ENCODE measurements at places on chromosomes 6 and 20.

GRCh38 chr6:324729-325125 is 32.4 kb downstream of the DUSP22 start:
- DNase-seq, result no peak

DNA sequence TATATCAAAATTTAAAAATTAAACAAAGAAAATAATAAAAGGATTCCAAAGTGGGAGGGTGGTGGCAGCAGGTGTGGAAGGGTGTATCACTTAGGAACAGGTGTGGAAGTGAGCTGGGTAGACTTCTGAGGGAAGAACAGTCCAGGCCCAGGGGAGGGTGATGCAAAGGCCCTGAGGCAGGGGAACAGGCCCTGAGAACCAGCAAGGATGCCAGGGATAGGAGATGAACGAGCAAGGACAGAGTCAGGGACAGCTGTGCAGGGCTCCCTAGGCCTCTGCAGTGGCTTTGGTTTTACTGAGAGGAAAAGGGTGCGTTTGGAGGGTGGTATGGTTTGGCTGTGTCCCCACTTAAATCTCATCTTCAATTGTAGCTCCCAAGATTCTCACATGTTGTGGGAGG is 9.4 kb upstream of the RAET1E start:
- no peak for DNase-seq

DNA sequence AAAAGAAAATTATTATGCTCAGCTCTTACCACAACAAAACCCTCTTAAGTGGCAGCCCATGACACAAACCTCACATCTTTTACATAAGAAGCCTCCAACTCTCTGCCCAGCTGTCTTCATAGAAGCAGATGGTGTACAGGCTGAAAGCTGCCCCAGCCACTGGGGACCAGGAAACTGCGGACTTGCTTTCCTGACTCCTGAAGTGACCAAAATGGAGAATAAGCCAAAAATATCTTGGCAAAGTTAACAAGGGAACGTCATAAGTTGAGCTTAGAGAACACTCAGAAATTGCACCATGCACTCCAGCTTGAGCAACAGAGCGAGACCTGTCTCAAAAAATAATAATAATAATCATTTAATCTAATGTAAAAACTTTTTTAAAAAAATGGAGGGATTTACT is 160.3 kb upstream of the CDYL start:
- DNase-seq, result no peak

GRCh38 chr6:157225575-157225995 is 97.7 kb downstream of the TMEM242 start:
- DNase-seq, result no peak

DNA sequence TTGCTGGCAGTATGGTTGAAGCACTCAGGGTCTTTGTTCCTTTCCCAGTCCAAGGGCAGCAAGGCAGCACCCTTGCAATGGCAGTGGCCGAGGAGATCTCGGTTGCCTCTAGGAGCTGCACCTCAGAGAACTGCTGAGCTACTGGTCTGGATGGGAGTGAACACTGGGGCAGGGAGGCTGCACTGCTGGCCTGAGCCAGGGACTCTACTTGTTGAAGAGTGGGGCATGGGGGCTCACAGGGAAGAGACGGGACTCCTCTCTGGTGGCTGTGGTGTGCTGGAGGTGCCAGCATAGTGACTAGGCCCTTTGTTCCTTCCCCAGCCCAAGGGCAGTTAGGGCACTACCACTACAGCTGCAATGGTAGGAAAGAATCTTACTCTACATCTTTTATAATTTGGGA is 203.0 kb downstream of the ZDHHC14 start:
- no peak for DNase-seq

- no peak for DNase-seq
These were observed 113.0 kb upstream of the TMEM170B start for GRCh38 chr6:11424395-11425034.

DNA sequence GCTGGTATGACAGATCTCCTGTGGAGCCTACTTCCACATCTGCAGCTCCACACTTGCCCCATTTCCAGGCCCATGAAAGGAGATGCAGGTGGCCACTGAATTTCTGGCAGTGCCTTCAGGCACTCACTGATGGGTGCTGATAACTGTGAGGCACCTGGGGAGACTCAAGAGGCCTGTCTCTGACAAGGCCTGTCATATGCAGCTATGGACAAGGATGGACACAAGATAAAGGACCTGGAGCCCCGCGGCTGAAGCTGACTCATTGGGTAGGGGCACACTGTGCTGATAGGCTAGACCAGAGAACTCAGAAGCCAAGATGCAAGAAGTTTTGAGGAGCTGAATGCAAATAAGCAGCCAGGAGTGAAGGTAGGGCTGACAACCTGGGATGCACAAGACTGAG is 81.0 kb upstream of the LRFN2 start:
- no peak for DNase-seq

DNA sequence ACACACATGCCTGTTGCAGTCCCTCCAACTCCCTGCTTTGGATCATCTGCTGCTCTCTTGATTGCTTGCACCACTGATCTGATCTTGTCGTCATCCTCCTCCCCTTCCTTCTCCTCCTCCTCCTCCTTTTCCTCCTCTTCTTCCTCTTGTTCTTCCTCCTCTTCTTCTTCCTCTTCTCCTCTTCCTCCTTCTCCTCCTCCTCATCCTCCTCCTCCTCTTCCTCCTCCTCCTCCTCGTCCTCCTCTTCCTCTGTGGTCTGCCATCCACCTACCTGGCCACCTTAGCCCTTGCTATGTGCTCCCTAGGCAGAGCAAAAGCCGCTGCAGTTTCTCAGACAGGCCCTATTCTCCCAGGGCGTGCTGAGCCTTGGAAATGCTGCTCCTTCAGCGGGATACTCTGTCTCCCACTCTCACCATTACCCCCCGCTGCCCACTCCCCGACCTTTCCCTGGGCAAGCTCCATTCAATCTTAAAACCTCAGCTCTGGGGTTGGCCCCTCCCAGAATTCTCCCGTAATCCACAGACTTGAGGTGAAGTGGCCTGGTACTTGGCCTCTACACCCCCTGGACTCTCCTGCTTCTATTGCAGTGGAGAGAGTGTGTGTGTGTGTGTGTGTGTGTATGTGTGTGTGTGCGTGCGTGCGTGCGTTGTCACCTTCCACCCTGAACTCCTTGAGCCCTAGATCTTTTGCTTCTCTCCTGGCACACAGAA is 105.0 kb downstream of the SASH1 start:
- no peak for DNase-seq

- no peak for DNase-seq
These were observed 149.7 kb downstream of the CARMIL1 start for GRCh38 chr6:25428758-25429317.

GRCh38 chr6:129359811-129360681 is 349.9 kb downstream of the ARHGAP18 start:
- no peak for DNase-seq

- DNase-seq, result no peak
These were observed 53.3 kb downstream of the POU3F2 start for GRCh38 chr6:98887650-98888049.

- DNase-seq, result no peak
These were observed 114.6 kb upstream of the TCF21 start for GRCh38 chr6:133774356-133774755.

- DNase-seq, result no peak
These were observed 587.2 kb downstream of the PRKN start for GRCh38 chr6:162140251-162140852.

DNA sequence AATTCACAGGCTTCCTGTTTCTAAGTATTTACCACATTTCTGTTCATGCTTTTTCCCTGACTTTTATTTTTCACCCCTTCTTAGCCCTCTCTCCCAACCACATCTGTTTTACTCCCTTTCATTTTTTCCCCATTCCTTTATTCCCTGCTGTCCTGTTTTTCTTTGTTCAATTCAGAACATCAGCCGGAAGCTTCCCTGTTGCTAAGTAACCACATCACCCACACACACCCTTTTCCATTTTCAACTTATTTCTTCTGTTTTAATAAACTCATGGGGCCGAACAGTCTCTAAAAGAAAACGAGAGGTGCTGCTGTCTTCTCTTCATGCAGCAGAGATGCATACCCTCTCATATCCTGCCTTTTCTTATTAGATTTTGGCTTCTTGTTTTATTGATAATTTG is 53.5 kb upstream of the CEP85L start:
- DNase-seq, result no peak

- DNase-seq, result no peak
These were observed 8.0 kb upstream of the IDH3B start for GRCh38 chr20:2671977-2672376.

DNA sequence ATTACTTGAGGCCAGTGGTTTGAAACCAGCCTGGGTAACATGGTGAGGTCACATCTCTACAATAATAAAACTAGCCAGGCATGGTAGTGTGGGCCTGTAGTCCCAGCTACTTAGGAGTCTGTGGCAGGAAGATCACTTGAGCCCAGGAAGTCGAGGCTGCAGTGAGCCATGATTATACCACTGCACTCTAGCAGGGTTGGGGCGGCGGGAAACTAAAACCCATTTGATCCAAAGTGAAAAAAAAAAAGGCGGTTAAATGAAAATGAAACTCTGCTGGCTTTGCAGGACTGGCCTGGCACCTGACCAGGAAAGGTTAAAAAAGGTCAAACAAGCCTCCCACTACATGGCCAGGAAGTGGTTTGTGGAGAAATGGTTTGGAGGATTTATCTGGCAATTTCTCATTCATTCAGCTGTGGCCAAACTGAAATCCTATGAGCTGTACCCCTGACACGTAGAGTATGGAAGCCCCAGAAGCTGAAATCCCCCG is 36.6 kb downstream of the MTRES1 start:
- no peak for DNase-seq

DNA sequence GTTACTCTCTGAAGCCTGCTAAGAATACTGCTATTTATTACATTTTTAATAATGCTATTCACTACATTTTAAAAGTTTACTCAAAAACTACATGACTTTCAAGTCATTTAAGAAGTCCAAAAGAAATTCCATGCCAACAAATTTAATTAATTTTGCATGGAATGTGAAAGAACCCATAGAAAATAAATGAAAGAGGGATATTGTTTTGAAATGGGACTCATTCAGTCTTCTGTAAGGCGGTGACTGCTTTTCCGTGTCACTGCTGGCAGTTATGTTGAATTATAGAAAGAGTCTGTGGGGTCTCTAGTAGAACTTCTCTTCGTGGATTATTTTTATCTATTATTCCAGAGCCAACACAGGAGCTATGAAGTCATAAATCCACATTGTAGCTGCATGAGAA is 211.2 kb downstream of the LAMA2 start:
- DNase-seq, result no peak

- no peak for DNase-seq
These were observed 28.8 kb downstream of the MTRES1 start for GRCh38 chr6:107056796-107057195.

GRCh38 chr6:92541448-92542060 is 877.8 kb downstream of the EPHA7 start:
- DNase-seq, result no peak

DNA sequence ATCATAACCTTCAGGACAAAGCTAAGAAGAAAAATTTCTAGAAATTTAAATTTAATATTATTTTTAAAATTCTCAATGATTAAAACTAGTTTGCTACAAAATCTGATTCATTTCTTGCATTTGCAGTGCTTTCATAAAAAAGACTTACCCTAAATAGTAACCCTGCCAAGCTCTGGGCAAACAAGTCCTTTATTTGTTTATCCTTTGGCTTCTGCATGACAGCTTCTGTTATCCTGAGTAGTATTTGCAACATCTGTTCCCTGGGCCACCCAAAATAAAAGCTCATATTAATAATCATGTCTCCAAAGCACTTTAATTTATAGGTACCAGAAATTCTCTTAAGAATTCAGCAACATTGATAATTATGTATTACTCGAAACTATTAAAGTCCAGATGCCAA is 101.3 kb downstream of the RALGAPA2 start:
- no peak for DNase-seq

- peak; percentile 9 for DNase-seq
These were observed 5.8 kb upstream of the PACSIN1 start for GRCh38 chr6:34459899-34460593.

DNA sequence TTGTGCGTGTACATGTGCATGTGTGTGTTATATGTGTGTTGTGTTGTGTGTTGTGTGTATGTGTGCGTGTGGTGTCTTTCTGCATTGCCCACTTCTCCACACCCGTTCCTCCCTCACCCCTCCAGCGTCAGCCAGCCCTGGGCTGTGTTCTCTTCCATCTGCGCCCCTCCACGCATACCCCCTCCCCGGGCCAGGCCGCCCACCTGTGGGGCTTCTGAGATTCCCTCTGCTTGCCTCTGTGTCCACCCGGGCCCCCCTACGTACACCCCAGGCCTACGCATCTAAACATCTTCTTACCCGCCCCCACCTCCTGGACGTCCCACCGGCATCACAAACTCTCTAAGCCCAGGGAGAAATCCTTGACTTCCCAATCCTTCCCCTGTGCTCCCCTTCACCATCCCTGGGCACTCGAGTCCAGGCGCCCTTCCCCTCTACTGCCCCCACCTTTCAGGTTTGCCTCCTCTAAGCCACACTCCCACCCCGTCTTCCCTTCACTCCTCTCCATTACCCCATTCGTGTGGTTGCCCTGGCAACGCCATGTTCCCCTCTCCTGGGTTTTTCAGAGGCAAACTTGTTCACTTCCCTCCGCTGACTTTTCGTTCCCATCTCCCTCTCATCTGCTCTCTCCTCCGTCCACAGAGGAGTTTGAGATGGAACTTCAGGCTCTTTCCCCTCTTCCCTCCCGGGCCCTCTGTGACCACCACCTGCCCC is 81.7 kb upstream of the NNAT start:
- DNase-seq, result no peak

- peak; percentile 23 for DNase-seq
These were observed 117.9 kb downstream of the GMDS start for GRCh38 chr6:2127484-2127911.

DNA sequence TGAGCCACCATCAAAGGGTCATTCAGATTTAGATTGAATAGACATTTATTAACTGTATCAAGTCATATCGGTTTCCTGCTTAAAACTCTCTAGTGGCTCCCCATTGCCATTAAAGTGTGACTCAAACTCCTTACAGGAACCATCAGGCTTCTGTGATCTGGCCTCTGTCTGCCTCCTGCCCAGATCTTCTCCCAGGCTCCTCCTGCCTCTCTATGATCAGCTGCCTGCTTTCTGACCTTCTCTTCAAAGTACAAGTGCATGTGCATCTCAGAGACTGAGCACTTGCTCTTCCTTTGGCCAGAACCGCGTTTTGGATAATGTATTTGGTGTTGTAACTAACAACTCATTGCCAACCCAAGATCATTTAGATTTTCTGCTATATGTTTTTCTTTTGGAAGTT is 52.7 kb downstream of the IL20RA start:
- DNase-seq, result no peak

GRCh38 chr6:42088101-42088591 is 37.8 kb downstream of the TAF8 start:
- no peak for DNase-seq

- no peak for DNase-seq
These were observed 913.0 kb downstream of the C6orf118 start for GRCh38 chr6:164396071-164397047.

- no peak for DNase-seq
These were observed 709.9 kb downstream of the TFAP2A start for GRCh38 chr6:9704989-9705388.

- DNase-seq, result no peak
These were observed 14.2 kb downstream of the MANBAL start for GRCh38 chr20:37303637-37304036.
